Karpas-422 (cell line): ENCODE measurements at places on chromosomes 13 and 19.
A peak's percentile ranks its signal among the peaks of the same experiment; 100 is the strongest.

GRCh38 chr13:100387416-100387815 lies 201.2 kb downstream of the GGACT start:
- H3K27ac ChIP-seq: no peak overlapping the region
- no peaks in the 10 kb centered on the region for H3K36me3 ChIP-seq
- H3K4me1 ChIP-seq: no peaks in the 10 kb centered on the region
- H3K4me3 ChIP-seq: no peak overlapping the region

DNA sequence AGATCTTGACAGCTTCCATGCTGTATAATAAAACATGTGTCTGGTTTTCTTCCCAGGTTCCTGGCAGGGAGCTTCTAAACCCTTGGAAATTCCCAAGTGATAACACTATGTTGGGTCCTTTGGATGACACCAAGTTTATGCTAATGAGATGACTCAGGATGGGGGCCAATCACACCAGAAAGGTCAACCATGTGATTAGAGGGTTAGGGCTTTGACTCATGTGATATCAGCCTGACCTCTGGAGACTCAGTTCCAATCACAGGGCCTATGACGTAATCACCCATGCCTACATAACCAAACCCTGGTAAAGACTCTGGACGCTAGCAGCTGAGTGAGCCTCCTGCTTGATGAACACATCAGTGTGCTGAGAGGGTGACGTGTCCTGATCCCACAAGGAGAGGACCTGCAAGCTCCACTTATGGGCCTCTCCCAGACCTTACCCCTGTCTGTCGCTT lies 203.6 kb downstream of the DCLK1 start:
- H3K4me3 ChIP-seq: no peak overlapping the region
- no peak for DNase-seq
- no peak overlapping the region for H3K27ac ChIP-seq
- H3K4me1 ChIP-seq: no peaks in the 10 kb centered on the region

DNA sequence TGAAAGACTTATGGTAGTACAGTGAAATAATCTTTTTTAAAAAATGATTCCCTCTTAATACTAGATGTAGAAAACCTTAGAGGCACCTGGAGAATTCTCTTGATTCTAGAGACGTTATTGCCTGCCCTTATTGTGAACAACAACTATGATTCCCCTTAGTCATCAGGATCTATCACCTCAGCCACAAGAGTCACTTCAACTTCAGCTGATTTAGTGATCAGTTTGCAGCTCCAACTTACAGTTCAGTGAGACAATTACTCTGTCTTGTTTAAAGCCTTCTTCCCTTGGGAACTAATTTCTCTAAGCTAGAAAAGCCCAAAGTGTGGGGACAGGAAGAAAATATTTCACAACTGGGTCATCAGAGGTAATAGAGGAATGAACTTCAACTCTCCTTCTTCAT lies 254.3 kb upstream of the SLITRK1 start:
- no peak overlapping the region for H3K27ac ChIP-seq
- H3K36me3 ChIP-seq: no peaks in the 10 kb centered on the region
- no peak overlapping the region for H3K4me3 ChIP-seq
- no peaks in the 10 kb centered on the region for H3K4me1 ChIP-seq
- no peaks in the 10 kb centered on the region for H3K27me3 ChIP-seq
- no peak for DNase-seq

DNA sequence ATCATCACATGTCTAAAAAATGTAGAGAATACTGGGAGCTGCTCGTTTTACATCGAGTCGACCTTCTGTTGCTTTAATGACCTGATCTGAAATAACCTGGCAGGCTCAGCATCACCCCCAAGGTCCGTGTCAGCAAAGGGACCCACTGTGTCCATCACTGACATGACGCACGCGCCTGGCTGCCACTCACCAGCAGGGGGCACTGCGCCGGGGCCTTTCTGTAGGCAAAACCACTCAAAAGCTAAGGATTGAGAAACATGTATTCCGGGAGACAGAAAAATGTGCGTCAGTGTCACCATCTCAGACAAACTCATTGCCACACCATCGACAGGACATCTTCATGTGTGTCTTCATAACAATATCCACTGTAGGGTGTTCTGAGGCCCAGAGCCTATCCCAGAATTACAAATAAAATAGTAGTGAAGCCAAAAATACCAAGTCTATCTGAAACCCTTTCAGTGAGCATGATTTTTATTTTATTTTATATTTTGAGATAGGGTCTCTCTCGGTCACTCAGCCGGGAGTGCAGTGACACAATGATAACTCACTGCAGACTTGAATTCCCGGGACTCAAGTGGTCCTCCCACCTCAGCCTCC lies 130.3 kb upstream of the LSM14A start:
- no peak overlapping the region for H3K4me3 ChIP-seq
- no peaks in the 10 kb centered on the region for H3K4me1 ChIP-seq
- DNase-seq: peak; percentile 88
- no peaks in the 10 kb centered on the region for H3K36me3 ChIP-seq
- H3K27ac ChIP-seq: no peak overlapping the region

- peak overlapping the region; percentile 88 for H3K27ac ChIP-seq
- H3K4me3 ChIP-seq: peak overlapping the region; percentile 88
- no peaks in the 10 kb centered on the region for H3K27me3 ChIP-seq
- no peaks in the 10 kb centered on the region for H3K36me3 ChIP-seq
These were observed 967 bp downstream of the DBP start for GRCh38 chr19:48635966-48636858.
